ENCODE measurements at places on chromosomes 11 and 22.
A peak's percentile ranks its signal among the peaks of the same experiment; 100 is the strongest.

GRCh38 chr11:106167085-106167484 lies 89.6 kb downstream of the AASDHPPT start:
- no peak for DNase-seq

GRCh38 chr11:45107029-45107428 lies 39.4 kb upstream of the PRDM11 start:
- DNase-seq = no peak

- DNase-seq = no peak
These were observed 534.5 kb downstream of the LRRC4C start for GRCh38 chr11:40924915-40925314.

- DNase-seq = no peak
These were observed 315.2 kb downstream of the BLID start for GRCh38 chr11:121800731-121801393.

GRCh38 chr11:120749395-120749794 lies 237.8 kb downstream of the GRIK4 start:
- DNase-seq = no peak

GRCh38 chr11:33735271-33736147 lies 714 bp downstream of the CD59 start:
- peak; percentile 50 for DNase-seq

DNA sequence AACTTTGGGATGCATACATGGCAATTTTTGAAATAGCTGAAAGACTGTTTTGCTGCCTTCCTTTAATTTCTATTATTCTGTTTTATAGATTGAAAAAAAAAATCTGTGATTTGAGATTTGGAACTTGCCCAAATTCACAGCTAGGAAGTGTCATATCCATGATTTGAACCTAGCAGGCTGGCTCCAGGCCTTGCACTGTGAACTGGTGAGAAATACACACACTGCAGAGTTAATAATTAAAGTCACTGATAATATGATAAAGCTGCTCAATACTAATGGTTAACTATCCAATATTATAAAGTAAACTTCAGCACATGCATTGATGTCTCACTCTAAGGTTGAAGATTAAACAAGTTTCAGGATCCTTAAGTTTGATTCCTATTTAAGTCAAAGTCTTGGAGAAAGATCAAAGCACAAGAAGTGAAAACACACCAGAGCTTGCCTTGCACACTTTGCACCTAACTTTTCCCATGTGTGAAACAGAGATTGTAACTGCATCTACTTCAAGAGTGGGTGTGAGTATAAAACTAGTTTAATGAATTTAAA lies 150.6 kb upstream of the CCDC179 start:
- DNase-seq = no peak

DNA sequence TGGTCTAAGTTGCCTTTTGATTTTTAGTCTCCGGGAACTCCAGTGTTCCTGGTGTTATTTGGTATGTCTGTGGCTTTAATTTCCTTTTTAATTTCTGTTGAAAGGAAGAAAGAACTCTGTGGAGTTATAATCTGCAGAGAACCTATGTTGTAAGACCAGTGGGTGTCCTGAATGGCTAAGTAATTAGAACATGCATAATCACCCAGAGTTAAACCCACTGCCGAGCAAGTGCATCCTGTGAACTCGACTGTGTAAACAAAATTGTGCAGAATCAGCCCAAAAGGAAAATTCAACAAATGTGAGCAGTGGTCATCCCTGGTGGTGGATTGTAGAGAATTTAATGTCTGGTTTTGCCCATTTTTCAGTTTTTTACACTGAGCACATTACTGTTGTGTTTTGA lies 162.5 kb downstream of the COMMD9 start:
- no peak for DNase-seq

DNA sequence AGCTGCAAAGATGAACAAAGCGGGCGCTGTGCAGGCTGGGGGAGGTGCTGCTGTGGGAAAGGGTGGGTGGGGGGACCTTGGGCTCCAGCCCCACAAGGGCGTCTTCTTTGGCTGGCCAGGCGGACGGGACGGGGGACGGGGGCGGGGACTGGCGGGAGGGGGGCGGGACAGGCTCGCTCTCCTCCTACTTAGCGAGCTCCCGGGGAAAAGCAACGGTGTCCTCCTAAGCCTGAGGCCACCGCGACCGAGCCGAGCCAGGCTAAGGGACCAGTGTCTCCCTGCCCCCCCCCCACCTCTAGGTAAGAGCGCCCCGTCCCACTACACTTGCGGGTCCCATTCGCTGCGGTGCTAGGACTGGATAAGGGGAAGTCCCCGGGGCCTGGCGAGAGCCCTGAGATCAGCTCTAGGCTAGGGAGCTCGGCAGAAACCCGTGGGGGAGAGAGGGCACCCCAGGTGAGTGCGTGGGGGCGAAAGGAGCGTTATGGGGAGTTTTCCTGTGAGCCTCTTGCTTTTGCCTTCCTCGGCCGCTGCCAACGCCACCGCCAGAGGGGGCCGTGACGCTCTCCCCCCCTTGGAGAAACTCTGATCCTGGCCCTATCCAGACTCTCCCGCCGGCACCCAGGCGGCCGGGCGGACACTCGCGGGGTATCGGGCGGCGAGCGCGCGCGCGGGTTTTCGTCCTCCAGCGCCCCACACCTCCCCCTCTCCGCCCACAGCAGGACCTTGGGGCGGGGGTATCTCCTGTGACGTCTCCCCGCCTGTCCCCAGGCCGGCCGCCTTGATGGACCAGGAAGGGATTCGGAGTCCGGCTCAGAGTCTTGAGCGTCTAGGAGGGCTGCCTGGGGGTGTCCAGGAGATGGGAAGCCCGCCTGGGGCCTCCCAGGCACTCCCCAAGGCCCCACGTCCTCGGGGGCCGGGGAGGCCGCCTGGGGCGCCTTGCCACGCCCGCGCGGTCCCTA lies at the start of gene PHLDB1:
Gene PHLDB1, plus strand, starts transcription at position 215 of the 959 bp plus-strand sequence. CDS start 6,222 bp downstream, outside the sequence.
- DNase-seq = peak; percentile 49

- no peak for DNase-seq
These were observed 103.7 kb downstream of the CTTN start for GRCh38 chr11:70501933-70502540.

- DNase-seq = no peak
These were observed 6.5 kb downstream of the MTMR2 start for GRCh38 chr11:95917193-95918036.

DNA sequence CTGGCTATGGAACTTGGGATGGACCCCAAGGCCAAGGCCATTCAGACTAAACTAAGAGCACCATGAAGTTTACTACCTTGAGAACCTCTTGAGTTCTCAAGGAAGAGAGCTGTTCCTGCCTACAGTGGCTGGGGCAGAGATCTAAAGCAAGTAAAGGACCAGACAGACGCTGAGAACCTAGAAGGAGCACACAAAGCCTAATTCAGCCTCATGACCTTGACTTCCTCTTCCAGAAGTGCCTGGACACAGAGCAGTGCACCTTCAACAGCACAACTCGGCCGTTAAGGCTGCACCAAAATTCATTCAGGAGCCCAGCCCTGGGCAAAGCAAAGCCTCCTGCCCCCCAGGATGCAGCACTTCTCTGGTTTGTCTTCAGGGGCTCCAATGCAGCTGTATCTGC lies 82.9 kb upstream of the AKIP1 start:
- DNase-seq = no peak

DNA sequence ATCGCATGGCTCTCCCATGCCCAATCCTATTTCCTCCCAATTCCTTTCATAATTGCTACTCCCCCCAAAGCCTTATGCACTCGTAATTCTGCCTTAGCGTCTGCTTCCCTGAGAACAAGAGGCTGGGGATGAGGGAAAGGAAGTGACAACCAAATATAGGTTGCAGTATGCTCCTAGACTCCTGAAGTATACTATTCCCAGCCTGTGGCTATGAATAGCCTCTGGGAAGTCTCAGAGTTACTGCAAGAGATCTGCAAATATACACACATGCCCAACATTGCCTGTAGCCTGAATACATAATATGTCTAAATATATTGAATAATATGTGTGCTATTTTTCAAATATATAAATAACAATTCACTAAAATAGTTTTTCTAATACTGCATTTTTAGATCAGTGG lies 96.1 kb upstream of the CD44 start:
- no peak for DNase-seq

- DNase-seq = no peak
These were observed 536.9 kb downstream of the TBC1D22A start for GRCh38 chr22:47299211-47299862.

- DNase-seq = no peak
These were observed 2.8 kb downstream of the CFL1 start for GRCh38 chr11:65854852-65855837.

DNA sequence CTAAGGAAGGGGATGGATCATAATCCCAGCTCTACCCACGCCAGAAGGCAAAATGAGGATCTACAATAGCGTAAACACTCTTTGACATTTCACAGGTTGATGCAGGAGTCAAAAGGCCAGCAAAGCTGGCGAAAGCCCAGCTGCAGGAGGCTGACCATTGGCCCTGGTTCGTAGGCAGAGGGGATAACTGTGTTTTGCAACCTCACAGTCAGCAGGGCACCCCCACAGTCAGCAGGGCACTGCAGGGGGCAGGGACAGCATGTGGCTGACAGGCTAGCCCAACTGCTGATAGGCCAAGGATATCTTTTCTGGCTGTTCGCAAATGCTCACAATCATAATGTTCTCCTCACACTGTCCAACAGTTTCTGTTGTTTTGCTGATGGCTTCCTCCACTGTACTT lies 372.7 kb downstream of the BUD13 start:
- DNase-seq = no peak

- DNase-seq = no peak
These were observed 1.8 kb upstream of the RNF169 start for GRCh38 chr11:74746868-74747267.

DNA sequence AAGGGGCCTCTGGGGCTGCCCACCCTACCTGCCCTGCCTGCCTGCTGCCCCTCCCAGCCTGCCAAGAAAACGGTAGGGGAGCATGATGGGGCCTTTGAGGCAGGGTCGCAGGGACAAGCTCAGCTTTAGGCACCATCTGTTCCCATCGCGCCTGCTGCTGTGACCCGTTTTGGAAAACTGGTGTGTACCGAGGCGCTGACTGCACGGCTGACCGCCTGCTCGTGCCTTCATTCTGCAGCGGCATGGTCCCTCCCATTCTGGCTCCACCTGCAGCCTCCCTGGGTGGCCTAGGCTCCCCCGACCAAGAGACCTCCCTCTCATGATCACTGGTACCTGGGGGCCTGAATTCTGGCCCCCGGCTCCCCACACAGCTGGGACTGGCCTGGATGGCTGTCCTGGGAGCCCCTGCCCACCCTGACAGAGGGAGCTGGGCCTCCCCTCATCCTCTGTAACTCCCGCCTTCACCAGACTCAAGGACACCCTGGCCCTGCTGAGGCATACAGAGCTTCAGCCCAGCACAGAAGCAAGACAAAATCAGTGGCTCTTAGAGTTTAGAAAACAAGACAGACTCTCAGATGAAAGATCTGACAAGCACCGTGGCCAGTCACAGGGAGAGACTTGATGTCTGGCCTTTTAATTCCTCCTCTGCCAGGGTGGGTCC lies 6.5 kb upstream of the MYRF start:
- no peak for DNase-seq

- no peak for DNase-seq
These were observed 9.7 kb downstream of the TMEM45B start for GRCh38 chr11:129825380-129825779.

- DNase-seq = no peak
These were observed 44.5 kb downstream of the SLCO2B1 start for GRCh38 chr11:75195167-75195962.

- DNase-seq = no peak
These were observed 98.3 kb downstream of the PTPRJ start for GRCh38 chr11:48078689-48079088.

- peak; percentile 55 for DNase-seq
These were observed 84.7 kb downstream of the MAML2 start for GRCh38 chr11:96257972-96258934.

Data from germinal center (tissue), 1 donor.